Muscle of arm (tissue), 14 donors: ENCODE measurements at places on chromosomes 6 and 20.

- no peak for DNase-seq
Observed at GRCh38 chr20:63555661-63556381, 1.9 kb downstream of the FNDC11 start.

DNA sequence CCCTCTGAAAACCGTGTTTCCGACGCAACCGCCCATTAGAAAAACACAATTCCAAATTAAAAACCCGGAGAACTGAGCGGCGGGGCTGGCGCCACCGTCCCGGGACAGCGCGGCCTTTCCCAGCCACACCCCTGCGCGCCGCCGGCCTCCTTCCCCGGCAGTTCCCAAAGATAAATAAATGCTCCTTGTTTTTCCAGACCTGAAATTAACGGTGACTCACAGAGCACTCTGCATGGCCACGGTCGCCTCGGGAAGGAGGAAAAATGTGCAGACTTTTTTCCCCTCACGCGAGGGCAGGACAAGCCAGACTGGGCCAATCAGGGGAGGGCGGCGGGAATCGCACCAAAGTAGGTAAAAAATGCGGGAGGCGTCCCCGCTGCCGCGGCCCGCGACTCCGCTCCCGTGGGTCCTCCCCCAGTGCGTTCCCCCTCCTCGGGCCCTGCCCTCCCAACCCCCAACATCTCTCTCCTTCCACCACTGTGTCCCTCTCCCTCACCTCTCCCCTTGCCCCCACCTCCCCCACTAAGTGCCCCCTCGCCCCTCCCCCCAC, 828 bp upstream of the DSTN start:
- DNase-seq: peak; percentile 74

- DNase-seq: no peak
Observed at GRCh38 chr6:169807229-169807628, 55.8 kb downstream of the ERMARD start.

DNA sequence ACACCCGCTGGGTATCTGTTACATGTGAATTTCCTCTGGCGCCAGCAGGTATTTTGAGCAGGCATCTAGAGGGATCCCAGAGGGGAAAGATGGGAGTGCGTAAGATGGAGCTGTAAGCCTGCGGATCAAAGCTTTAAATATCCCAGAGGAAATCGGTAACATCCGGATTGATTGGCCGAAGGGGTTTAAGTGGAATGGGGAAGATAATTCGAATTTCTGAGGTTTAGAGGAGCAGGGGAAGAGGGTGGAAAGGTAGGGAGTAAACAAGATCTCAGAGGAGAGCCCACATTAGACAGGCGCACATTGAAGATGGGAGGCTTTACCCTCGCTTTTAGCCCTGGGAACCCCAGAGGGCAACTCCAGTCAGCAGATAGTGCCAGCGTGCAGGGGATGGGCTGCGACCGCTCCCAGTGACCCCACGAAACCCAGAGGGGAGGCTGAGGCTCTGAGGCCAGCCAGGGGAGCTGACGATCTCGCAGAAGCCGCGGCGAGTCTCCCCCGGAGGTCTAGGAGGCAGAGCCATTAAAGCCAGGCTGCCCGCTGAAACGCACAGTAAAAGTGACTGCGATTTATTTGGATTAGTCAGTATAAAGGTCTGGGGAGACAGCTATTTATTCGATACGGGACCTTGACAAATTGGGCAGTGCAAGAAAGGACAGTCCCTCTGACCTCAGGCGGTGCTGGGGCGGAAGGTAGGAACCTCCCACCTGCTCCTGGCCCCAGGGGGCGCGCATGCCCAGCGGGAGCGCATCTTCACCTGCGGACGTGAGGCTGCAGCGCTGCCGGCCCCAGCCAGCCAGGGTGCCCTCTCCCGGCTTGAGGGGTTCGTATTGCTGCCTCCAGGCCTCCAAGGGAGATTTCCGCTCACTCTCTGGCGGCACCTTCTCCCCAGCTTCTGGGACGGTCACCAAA, 34.3 kb upstream of the TCF21 start:
- DNase-seq: no peak

DNA sequence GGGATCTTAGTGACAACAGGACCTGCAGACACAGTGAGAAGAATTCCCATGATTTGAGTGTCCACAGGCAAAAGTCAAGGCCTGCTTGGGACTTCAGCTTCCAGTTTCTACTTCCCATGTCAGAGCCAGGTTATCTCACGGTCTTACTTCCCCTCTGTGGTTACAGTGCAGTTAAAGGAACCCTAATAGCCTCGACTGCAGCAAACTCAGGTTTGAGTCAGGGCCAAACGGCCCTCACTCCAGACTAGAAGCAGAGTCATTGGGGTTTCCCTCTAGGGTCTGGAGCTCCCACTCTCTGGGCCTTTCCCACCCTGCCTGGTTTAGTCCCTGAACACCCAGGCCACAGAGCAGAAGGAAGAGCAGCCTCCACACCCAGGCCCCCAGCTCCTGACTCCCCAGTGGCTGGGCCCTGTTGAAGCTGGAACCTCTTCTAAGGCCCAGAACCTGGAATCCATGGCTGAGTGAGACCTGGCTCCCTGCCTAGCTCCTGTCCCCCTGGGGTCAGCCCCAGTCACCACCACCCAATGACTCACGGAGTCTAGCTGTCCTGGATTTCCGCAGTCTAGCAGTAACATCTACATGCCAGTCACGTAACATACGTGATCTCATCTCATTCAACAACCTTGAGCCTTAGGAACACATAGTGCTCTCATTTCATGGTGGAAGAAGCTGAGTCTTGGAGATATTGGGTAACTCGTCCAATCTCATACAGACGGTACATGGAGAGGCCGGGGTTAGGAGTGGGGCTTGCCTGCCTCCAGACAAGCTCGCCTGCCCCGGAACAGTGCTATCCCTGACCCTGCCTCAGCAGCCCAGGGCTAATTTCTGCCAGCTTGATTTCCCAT, 9.2 kb upstream of the GHRH start:
- no peak for DNase-seq

DNA sequence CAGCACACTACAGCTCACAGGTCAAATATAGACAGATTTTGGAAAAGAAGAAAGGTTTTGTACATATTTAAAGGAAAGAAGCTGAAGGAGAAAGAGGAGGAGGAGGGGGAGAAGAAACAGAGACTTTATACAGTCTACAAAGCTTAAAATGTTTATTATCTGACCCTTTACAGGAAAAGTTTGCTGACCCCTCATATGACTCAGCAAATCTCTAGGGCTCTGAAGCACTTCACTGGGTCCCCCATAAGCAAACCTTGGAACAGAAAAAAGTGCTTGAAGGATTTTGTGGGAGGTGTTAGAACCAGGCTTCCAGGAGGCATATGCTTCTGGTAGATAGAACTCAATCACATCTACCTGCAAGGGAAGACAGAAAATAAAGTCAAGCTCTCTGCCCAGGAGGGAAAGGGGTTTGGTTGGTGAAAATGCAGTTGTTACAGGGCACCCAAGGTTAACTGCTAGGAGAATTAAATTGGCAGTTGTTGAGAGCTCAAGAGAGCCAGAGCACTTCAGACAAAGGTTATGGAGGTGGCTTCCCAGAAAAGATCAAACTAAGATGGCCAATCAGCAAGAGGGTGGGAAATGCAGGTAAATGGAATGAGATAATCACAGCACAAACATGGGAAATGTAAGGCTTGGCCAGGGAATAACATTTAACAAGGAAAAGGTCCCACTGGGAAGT, 207.4 kb upstream of the SGK1 start:
- no peak for DNase-seq
